ENCODE measurements at places on chromosomes 1 and 21.

- no peak for DNase-seq
Measured at GRCh38 chr1:48530727-48531351, 58.8 kb upstream of the SPATA6 start.

DNA sequence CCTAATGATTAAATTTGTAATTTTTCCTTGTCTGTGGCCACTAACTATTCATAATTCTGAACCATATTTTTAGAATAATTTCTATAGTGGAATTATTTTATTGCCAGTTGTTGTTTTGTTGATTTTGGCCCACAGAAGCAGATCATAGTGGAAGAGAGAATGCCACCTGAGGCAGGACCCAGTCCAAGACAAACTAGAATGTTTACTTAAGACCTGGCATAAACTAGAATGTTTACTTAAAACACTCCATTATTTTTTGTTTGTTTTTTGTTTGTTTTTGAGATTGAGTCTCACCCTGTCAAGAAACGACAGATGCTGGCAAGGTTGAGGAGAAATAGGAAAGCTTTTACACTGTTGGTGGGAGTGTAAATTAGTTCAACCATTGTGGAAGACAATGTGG, 310.2 kb downstream of the MRPL39 start:
- no peak for DNase-seq

- no peak for DNase-seq
Measured at GRCh38 chr1:227917081-227917950, 30.4 kb downstream of the WNT9A start.

- DNase-seq: no peak
Measured at GRCh38 chr1:10671090-10671489, 125.4 kb downstream of the CASZ1 start.

GRCh38 chr1:154751690-154752089, 118.4 kb downstream of the KCNN3 start:
- DNase-seq: no peak

DNA sequence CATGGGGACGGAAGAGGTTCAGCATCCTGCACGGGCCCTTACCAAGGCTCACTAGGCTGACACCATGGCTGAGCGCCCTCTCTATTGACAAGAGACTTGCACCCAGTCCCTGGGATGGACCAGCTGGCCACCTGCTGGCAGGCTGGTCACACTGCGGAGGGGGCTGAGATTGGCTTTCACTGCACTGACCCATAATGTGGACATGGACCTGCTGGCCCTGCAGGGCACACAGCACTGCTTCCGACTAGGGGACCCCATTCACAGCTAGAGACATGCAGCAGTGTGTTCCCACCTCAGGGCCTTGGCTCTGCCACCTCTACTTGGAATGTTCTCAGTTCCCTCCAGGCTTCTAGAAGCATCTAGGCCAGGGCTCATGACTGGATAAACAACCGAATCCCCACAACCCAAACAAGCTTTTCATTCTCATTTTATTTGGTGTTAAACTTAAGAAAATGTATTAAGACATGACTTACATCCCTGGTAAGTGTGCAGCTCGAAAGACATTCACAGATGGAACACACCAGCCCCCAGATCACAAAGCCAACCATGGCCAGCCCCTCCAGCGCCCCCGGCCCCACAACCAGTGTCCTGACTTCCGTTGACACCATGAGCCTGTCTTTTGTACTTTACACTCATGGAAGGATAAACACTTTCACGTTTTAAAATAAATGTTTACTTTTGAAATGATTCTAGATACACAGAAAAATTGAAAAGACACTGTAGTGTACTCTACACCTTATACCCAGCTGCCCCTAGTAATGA, 9.3 kb upstream of the SRARP start:
- DNase-seq: no peak

- no peak for DNase-seq
Measured at GRCh38 chr1:222886878-222887351, 72.1 kb downstream of the DISP1 start.

DNA sequence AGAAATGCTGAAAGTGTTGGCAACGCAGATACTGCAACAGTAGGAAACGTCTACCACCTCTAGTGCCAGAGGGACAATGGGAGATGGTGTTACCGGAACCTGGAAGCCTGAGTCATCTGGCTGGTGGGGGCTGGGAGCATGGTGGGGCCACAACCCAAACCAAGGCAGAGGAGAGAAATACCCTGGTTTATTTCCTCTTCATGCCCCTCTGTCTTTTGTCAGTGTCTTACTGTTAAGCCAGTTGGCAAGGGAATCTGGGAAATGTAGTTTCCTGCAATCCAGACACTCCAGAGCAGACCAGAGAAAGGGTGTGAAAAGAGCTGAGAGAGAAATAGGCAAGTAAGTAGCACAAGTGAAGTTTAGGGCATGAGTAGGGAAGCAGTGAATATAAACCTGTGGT, 14.8 kb downstream of the DNTTIP2 start:
- DNase-seq: no peak

- no peak for DNase-seq
Measured at GRCh38 chr1:180229483-180230415, at the start of gene LHX4. Gene LHX4, plus strand, starts transcription at chr1:180230264. Its CDS starts 266 bp downstream, at chr1:180230530.

DNA sequence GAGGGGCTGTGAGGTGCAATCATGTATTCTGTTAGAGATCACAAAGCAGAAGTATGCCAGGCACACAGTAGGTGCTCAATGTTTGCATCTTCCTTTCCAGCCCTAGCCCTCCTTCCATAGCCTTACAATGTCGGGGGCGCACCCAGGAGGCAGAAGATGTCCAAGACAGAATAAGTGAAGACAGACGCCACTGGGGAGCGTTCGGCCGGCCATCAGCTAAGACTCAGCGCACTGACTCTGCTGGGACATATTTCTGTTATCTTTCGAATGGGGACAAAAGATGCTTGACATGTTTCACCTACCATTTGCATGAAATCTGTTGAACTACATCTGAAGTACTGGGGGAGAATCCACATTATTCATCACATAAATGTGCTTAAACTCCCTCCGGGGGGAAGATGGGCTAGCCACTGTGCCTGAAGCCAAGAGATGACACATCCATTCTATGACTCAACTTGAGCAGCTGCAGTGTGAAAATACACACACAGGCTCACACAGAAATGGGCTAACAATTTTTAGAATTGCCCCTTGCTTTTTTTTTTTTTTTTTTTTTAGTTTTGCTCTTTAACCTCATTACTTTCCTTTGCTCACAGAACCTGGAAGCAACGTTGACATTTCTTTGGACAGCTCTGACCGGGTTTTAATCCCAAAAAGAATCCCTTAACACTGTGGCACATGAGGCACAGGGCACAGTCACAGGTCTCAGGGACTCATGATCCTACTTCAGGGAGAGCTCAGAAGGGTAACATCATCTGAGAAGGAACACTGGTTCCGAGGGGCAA, 7.9 kb downstream of the TIAM1 start:
- no peak for DNase-seq

- DNase-seq: no peak
Measured at GRCh38 chr1:84583648-84584047, 9.4 kb upstream of the CTBS start.

DNA sequence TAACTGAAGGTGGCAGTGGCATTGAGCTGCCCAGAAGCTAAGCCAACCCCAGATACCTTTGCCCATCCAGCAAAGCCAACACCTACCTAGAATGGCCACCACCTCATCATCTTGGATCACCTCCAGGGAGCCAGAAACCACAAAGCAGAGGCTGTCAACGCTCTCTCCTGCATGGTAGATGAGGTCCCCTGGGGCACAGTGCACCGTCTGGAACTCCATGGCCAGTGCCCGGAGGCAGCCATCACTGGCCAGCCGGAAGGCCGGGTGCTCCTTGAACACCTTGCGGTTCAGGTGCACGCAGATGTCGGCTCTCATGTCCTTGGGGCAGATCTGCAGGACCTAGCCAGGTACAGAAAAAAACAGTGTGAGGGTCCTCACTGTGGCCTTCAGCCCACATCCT, 336.5 kb downstream of the KCNH1 start:
- DNase-seq: no peak

- DNase-seq: no peak
Measured at GRCh38 chr21:24118738-24119459, 1488.4 kb downstream of the MRPL39 start.

GRCh38 chr1:119081267-119081666, 59.2 kb downstream of the WARS2 start:
- no peak for DNase-seq

GRCh38 chr1:68231627-68232288, 565 bp downstream of the WLS start:
- DNase-seq: no peak

DNA sequence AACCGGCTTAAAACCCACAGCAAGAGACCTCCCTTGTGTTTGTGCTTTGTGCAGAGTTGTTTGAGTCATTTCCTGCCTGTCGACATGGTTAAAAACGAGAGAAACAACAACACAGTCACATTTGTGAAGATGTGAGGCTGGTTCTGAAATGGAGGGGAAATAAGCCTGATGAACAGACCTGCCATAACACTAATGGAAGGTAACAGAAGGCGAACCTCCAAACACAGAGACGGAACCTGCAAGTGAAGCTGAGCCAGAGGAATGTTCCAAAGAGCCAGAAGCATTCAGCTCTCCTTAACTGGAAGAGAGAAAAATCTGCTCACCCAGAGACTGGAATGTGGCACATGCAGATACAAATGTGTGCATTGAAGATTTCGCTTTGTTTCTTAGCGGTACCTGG, 53.2 kb upstream of the RAVER2 start:
- DNase-seq: no peak

DNA sequence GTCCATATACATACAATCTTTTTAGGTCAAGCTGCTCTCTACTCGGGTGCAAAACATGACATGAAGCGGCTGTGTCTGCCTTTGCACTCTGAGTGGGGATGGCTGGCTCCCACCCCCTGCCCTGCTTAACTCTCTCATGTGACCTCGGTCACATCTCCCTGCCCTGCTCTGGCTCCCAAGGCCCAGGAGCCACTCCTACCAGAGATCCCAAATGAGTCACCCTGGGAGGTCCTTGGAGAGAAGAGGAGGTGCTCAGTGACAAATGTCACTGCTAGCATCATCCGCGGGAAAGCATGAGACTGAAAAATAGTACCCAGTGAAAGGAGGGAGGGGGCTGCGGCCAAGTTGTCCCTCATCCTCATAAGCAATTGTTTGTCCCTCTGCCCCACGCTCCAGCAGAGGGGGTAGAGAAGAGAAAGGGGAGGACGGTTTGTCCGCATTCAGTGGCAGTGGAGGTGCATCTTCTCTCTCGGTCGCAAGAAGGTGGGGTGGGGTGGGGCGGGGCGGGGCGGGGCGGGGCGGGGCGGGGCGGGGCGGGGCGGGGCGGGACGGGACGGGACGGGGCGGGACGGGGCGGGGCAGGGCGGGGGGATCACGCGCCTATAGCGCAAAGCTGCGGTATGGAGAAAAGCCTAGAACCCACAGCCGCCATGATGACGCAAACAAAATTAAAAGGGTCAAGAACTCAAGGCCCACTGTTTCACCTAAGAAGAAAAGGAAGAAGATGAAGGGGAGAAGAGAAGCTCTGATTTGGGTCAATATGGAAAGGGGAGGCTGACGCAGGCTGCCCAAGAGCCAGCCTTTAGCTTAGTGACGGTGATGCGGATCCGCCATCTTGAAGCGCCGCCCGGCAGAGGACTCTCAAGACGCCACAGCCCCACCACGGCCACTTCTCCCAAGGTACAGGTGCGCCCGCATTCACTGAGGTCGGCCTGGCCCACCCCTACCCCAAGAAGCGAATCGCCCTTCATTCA, 66.2 kb downstream of the CD46 start:
- no peak for DNase-seq

DNA sequence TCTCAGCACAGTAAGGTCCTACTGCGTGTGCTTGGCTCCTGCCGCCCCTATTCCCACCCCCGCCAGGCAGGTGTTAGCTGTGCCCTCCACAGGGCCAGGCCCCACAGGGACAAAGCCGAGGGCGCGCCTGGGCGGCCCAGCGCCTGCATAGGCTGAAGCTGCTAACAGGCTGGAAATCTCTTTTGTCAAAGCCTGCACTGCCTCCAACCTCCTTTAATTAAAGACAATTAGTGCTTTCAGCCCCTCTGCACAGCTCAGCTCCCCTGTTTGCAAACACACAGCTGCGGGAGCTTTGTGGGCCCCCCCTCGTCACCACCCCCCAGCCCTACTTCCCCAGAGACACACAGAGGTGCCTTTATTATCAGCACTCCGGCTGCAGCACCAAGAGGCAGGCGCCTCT, 95.9 kb downstream of the EPHB2 start:
- DNase-seq: no peak

DNA sequence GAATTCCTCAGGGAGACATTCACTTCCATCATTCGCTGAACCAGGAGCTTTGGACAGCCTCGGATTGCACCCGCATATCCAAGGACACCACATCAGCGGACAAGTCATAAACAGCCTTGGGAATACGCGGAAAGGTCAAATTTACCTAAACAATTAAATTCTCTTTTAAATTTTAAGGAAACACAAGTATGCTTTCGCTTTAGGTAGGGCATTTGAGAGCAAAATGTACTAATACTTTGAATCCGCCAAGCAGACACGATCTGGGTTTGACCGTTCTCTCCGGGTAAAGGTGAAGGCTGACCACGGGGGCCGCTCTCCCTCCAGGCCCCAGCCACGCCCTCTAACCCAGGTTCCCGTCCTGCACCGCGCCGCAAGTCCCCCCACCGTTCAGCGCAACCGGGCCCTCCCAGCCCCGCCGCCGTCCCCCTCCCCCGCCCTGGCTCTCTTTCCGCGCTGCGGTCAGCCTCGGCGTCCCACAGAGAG, 479 bp upstream of the ACADM start:
- DNase-seq: no peak

DNA sequence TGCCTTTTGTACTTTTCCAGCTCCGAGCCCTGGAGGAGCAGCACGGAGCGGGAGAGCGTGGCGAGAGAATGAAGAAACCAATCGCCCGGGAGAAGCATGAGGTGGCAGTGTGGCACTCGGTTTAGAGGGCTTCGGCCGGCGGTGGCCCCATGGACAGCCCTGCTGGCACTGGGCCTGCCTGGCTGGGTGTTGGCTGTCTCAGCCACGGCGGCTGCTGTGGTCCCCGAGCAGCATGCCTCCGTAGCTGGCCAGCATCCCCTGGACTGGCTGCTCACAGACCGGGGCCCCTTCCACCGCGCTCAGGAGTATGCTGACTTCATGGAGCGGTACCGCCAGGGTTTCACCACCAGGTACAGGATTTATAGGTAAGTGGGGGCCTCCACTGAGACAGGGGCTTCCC, 59.0 kb downstream of the BRINP2 start:
- DNase-seq: no peak

GRCh38 chr1:55735106-55735505, 519.9 kb upstream of the USP24 start:
- no peak for DNase-seq

DNA sequence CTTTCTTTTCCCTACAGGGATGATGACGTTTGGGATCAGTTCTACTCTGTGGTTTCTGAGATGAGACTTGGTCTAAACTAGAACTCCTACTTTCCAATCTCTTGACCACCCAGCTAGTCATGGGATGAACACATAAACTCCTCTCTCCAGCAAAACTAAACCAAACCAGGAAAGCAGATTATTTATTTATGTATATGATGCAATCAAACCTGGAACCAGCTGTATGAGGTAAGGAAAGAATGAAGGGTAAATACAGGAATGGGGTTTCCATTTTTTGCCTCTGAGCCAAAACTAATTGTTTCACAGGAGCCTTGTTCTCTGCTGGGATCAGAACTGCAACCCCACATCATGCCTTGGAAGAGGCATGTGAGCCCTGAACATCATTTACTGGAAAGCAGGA, 3.3 kb upstream of the AGT start:
- no peak for DNase-seq

GRCh38 chr1:9716404-9717192, 65.1 kb downstream of the PIK3CD start:
- no peak for DNase-seq
